HL-60 (cell line): ENCODE measurements at places on chromosomes 16 and 17.

GRCh38 chr17:63819585-63820537, 7.4 kb upstream of the PSMC5 start:
- DNase-seq = no peak

DNA sequence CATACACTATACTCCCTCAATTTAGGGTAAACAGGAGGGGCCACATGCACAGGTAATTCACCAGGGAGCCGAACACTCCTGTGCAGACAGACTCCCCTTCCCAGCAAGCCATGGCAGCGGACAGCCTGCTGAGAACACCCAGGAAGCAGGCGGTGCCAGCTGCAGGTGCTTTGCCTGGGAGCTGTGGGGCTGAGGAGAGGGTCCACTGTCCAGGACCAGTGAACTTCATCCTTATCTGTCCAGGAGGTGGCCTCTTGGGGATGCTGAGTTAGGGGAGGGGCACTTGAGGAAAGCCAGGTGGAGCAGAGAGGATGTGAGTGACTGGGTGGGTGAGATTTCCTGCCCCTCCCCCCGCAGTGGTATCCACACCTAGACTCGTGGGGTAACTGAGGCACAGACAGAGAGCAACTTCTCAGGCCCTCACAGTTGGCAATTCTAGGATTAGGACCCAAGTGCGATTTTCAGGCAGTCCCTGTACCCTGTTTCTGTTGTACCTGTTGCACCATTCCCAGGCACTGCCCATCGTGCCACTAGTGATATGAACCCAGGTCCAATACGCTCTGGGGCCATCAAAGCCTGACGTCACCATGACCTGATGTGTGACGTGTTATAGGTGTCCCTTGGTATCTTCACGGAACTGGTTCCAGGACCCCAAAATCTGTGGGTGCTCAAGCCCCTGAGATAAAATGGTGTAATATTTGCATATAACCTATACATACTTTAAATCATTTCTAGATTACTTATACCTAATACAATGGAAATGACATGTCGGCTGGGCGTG, 1.2 kb downstream of the GRN start:
- no peak for DNase-seq

DNA sequence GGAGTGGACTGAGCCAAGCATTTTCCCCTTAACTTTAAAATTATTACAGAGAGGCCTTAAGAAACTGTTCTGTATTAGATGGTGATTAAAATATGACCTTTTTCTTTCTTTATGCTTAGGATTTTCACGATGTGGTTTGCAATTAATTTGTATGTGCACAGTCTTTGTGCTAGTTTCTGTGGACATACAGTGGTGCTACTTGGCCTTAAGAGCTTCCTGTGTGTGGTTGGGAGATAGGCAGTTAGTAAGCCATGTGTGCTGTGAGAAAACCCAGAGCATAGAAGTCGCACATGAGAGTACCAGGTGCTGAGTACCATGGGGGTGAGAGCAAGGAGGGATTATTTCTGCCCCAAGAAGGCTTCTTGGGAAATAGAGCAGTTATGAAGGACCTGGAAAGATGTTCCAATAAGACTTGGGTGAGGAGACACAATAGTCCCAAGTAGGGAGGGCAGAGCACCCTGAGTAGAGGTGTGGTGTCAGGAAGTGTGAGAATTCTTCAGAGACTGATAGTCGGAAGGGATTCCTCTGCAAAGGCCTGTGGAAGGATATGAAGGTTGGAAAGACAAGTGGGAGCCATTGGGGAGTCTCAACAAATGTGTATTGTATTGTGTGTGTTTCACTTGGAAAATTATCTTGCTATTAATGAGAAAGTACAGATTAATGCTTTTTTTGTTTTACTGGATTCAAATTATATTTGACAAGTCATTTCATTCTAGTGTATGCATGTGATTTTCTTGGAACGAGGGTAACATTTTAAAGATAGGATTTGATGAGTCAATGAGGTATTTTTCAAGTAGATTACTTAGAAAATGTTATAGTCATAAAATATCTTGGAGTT, 239.9 kb downstream of the PRKCA start:
- DNase-seq = no peak

GRCh38 chr16:4612474-4612931, 2.2 kb downstream of the UBALD1 start:
- no peak for DNase-seq

DNA sequence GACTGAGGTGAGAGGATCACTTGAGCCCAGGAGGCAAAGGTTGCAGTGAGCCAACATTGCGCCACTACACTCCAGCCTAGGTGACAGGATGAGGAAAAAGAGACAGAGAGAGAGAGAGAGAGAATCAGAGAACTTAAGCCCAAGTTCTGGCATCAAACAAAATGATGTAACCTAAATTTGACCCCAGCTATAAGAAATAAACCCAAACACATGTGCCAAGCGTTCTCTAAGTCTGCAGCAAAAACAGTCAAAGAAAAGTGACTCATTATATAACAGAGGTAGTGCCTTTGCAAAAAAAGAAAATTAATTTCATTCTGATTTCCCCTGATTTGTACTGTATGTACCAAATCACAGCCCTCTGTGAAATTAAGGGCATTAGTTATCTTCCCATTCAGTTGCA, 89.5 kb downstream of the CDH11 start:
- no peak for DNase-seq

DNA sequence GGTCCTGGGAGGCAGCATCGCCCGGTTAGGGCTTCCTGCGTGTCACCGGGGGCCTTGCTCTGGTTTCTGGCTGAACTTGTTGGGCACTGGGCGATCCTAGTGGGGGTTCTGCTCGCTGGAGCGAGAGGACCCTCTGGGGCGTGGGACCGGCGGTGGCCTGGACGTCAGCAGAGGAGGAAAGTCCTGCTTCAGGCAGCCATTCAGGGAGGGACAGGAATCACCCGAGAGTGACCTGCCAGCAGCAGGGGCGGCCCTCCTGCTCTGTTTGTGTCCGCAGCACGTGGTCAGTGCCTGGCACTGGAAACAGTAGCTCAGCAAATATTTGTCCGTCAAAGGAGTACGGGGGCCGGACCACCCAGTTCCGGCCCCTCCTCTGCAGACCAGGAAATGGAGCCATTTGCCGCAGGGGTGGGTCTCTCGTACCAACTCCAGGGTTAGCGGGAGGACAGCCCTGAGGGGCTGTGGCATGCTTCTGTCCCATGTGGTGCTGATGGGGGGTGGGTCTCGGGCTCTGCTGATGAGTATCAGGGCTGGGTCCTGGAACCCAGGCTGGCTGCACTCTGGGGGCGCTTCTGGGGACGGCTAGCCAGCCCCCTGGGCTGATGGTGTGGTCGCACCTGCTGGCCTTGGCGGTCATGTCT, 48.3 kb downstream of the BAIAP2 start:
- no peak for DNase-seq

DNA sequence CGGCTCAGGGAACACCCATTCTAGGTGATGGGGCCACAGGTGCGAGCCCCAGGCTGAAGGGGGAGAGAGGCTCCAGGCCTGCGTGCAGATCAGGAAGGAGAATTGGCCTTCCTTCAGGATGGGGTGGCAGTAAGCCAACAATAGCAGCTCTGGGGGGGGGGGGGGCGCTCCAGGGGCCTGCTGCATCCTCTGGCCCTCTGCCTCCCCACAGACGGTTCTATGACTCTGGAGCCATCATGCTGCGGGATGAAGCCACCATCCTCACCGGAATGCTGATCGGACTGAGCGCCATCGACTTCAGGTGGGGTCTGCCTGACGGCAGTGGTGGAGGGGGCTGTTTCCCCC, 6.1 kb downstream of the RUNDC3A start:
- no peak for DNase-seq

DNA sequence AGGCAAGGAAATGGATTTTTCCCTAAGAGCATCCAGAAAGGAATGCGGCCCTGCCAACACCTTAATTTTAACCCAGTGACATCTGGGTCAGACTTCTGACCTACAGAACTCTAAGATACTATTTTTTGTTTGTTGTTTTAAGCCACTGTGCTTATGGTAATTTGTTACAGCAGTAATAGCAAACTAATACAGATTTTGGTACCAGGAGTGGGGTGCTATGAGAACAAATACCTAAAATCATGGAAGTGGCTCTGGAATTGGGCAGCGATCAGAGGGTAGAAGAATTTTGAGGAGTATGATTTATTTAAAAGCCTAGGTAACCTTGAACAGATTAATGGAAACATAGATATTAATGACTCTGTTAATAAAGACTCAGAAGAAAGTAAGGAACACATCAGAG, 208.2 kb downstream of the ZNF423 start:
- DNase-seq = no peak

- no peak for DNase-seq
Measured at GRCh38 chr17:13346996-13347762, 254.6 kb downstream of the HS3ST3A1 start.

GRCh38 chr16:79229361-79229760, 371.2 kb downstream of the MAF start:
- DNase-seq = no peak

GRCh38 chr17:28405632-28406472, at the start of gene SLC46A1:
SLC46A1 (minus strand) TSS chr17:28406212; CDS start chr17:28406114, 98 bp downstream.
- no peak for DNase-seq

DNA sequence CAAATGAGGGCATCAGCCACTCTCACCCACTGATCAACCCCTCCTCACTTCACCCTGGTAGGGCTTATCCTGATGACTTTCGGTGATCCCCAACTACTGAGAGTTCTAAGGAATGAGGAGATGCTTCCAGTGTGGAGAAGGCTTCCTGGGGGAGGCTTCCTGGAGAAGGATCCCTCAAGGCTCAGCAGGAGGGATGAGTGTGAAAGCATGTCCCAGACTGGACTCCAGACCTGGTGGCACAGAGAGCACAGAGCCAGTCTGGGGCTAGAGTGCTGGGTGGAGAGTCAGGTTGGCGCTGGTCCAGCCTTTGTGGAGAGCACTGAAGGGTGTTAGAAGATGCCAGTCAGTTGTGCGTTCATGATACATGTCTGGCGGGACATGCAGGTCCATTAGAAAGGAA, 53.7 kb downstream of the PLD6 start:
- DNase-seq = no peak

DNA sequence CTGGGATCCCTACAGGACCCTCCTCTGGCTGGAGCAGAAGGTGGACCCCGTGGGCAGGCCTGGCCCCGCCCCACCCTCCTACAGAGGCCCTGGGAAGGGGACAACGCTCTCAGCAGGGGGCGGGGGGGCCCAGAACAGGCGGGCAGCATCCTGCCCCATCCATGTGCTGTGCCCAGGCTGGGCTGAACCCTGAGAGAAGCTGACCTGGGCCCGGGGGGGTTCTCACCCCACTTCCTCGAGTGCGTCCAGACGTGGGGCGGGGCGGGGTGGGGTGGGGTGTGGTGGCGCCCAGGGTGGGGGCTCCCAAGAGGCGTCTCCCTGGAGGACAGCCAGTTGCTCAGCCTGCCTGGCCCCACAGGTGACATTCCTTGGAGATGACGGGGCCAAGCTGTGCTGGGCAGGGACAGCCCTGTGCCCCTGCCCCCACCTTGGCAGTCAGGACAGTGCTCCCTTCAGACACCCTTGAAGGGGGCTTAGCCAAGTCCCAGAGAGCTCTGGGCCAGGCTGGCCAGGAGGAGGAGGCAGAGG, 390 bp upstream of the UNC13D start:
- DNase-seq = no peak

- DNase-seq = no peak
Measured at GRCh38 chr16:23009075-23009474, 140.2 kb downstream of the USP31 start.

DNA sequence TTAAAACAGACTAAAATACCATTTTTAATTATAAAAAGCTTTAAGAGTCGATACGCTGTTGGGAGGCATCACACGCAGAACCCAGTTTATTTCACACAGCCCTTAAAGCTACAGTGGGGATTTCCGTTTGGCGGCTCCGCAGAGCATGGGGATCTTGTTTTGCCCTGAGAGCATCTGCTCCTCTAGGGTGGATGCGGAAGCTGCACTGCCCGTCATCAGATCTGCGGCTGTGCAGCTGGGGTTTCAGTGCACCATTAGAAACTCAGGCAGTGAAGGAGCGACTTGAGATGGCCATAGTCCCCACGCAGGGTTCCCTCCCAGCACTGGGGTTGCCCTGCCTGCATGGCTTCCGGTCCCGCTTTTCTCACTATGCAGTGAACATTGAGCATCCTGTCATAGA, 62.2 kb upstream of the CHMP6 start:
- no peak for DNase-seq

- peak; percentile 67 for DNase-seq
Measured at GRCh38 chr16:28326881-28327610, 34.7 kb downstream of the SBK1 start.

DNA sequence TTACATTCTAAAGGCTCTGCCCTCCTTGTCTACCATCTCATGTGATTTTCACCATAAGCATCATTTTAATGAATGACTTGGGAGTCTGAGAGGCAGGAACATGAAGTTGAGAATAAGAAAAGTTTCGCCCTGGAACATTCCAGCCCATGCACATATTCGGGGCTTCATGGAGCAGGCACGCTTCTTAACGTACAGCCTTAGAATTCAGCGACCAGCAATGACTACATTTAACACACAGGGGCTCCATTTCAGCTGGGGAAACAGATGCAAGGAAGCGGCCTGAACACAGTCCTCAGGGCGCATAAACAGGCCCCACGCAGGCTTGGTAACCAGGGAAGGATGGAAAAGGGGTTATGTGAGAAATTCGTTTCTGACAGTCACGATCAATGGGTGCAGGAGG, 357.4 kb downstream of the SLC39A11 start:
- DNase-seq = no peak

- DNase-seq = no peak
Measured at GRCh38 chr17:4160294-4160859, 17.4 kb downstream of the CYB5D2 start.

DNA sequence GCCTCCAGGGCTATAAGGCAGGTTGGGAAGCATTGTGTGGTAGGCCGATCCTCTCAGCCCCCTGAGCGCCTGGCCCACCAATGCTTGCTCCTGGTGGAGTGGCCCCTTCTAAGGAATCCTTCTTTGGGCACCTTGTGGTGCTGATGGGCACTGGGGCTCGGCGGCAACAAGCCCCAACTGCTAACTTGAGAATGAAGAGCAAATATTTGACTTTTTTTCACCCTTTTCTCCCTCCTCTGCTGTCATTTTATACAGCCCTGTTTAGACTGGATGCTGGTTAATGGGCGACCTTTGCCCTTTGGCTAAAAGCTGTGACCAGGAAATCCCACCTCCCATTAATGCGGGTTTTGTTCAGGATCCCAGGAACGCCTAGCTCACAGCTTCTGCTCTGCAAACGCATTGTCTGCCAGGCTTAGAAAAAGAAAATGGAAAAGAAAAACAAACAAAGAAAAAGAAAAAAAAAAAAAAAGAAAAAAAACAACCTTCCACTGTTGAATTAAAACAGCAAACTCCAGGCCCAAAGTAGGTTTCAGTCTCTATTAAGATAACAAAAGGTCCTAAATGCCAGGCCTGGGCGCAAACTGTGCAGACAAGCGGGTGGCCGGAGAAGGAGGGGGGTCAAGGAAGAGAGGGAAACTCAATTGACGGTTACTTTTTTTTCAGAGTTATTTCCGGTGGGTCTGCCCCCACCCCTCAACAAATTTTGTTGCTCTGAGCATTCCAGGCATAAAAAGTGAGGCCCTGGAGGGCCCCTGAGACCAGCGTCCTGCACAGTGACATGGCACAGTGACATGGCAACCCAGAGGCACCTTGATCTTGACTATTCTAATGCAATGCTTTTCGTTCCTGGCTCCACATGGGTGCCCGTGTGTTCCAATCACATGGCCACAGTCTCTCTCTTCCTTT, 301.4 kb downstream of the MAF start:
- no peak for DNase-seq
